ENCODE measurements at places on chromosomes 12 and 14. TPM values are rescaled to one million over a fixed set of nuclear protein-coding genes. Genes with fewer than 3 reads are reported as not detected.

NKX2-1 gene
- not detected for total RNA-seq

CLEC2A gene
- total RNA-seq: 66.5 TPM

AKAP5 gene
- 0.21 TPM for total RNA-seq

KLRF1 gene
- not detected for total RNA-seq

SLC2A14 gene
- total RNA-seq: not detected

TAS2R30 gene
- total RNA-seq: 2.5 TPM

ACSM4 gene
- total RNA-seq: not detected

INHBC gene
- total RNA-seq: not detected

ABCC9 gene
- 4.8 TPM for total RNA-seq

ASCL1 gene
- total RNA-seq: not detected

MGST1 gene
- total RNA-seq: 69.1 TPM

GALNT8 gene
- 1.5 TPM for total RNA-seq

CCDC177 gene
- total RNA-seq: 0.12 TPM

BHLHE41 gene
- 4.9 TPM for total RNA-seq

RTL1 gene
- total RNA-seq: not detected

AJUBA gene
- total RNA-seq: 66.2 TPM

IL31 gene
- not detected for total RNA-seq

TMCC3 gene
- 17.1 TPM for total RNA-seq

NANOG gene
- total RNA-seq: 0.06 TPM

CLEC6A gene
- total RNA-seq: not detected

CLEC12A gene
- total RNA-seq: 0.19 TPM

CLEC4C gene
- total RNA-seq: not detected

PPP1CC gene
- 97.4 TPM for total RNA-seq

SLC6A12 gene
- 0.71 TPM for total RNA-seq

CIROP gene
- total RNA-seq: not detected

KRT83 gene
- total RNA-seq: 2.1 TPM

TMEM30B gene
- 41.9 TPM for total RNA-seq

ANO2 gene
- total RNA-seq: 0.76 TPM

FITM1 gene
- total RNA-seq: 0.61 TPM

CCDC38 gene
- not detected for total RNA-seq

Data from lower leg skin (tissue), 4 donors.